Activated T-helper 1 cell treated with anti-CD3 and anti-CD28 coated beads, Interleukin-12 subunit alpha, Interleukin-12 subunit beta, Interleukin-2, Interleukin-4 antibody, amounts not matched to agents 30 ng/mL and 10 ng/mL and 1 ng/mL, durations not matched to agents 14 hours and 24 hours and 36 hours (primary cell): ENCODE measurements at places on chromosomes 3 and 15. TPM values are rescaled to one million over a fixed set of nuclear protein-coding genes. Genes with fewer than 3 reads are reported as not detected.

DNA sequence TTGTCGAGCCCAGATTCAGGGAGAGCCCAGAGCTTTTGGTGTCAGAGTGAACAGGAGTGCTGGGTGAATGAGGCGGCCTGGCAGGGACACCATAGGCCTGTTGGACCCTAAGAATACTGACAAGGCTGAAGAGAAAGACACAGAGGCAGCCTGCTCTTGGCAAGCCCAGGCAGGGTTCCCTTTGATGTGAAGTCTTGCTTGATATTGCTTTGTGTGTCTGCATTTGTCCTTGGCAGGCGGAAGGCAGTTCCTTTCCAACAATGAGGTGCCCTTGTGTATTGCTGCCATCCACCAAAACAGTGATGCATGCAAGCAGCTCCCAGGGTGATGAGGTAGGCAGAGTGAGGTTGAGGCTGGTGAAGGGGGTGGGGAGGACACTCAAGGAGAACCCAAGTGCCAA is 152.7 kb upstream of the TSC22D2 start:
- DNase-seq: no peak

DNA sequence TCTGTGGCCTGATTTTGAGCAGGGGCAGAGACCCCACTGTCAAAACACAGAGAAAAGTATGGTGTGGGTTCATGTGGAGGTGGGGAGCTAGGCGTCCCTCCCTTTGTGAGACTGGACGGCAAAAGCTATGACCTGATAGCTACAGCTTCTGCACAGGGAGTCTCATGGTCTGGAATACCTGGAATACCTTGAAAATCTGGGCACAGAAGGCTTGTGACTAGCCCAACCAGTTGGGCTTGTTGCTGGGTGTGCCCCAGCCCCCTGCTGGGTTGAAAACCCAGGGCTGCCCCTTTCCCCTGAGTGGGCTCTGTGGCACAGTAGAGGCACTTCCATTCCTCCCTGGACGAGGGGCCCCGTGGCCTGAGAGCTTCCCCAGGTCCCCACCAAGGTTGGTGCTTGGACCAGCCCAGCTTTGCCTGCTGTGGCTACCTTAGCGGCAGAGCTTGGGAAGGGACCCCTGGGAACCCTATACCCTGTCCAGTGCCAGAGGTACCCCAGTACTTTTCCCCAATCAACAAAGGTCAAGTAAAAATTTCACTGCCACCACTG is 37.3 kb downstream of the SLC2A2 start:
- DNase-seq: no peak

DNA sequence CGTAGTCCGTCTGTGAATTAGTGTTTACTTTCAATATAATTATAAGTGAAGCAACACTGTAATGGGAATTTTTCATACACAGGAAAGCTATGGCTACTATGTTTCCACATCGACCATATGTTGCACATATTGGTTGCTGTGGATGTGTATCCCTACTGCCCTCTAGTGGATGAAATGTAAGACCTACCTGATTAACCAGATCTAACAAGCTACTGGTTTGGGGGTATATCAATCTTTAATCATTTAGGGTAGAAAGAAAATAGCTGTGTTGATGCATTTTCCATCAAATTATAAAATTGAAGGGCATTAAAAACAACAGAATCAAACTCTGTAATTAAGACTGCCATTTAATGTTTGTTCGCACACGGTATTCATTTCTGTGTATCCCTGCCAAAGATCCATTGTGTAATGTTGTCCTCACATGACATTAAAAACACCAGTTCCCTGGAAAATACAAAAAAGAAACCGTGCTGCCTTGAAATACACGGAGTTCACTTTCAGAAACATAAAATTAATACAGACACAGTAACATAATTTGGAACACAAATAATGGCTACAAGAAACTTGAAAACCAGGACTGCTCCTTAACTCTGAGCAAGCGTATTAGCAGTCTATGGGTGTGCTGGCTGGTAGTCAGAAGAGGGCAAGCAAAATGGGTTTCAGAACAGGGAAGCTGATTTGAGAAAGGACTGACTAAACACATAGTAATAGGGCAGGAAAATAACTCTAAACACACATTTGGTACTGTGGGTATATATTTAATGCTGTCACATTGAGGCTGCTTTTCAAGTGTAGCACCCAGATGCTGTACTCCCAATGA is 125.1 kb downstream of the TIGIT start:
- DNase-seq: no peak

GRCh38 chr3:146313031-146313745 is 62.3 kb upstream of the PLSCR4 start:
- DNase-seq: no peak

DNA sequence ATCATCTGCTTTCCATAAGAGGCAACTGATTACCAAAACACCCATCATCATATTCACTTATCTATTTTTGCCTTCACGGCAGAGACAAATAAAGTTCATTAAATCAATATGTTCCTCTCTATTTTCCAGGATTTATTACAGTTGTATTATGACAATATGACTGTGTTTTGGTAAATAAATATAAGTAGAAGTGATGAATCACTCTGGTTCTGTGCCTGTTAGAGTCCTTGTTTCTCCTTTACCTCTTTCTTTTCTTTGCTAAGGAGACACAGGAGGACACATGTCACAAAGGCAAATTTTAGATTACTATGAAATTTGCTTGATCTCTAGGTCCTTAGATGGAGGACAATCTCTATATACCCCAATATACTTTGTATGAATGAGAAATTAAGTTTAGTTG is 152.6 kb upstream of the PLSCR5 start:
- DNase-seq: no peak

DNA sequence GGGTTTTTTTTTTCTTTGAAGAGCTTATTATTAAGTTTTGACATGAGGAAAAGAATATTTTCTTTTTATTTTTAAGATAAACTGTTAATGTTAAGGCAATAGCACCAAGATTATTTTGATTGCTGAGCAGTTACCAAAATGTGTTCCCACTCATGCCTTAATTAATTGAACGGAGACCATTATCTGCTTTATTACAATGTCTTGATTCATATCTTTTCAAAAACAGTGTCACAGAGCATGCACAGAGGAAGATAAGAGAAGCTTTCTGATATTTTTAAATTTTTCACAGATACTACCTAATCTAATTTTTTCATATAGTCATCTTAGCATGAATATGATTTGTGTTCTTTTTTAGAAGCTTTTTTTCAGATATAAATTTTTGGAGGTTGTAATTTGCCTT is 106.7 kb upstream of the FEZF2 start:
- DNase-seq: no peak

GRCh38 chr3:143506190-143506589 is 342.1 kb downstream of the SLC9A9 start:
- no peak for DNase-seq

The CACNA1D gene
- total RNA-seq: 0.65 and 1.2 TPM in 2 replicates
